ENCODE measurements at places on chromosomes 12 and 14.

DNA sequence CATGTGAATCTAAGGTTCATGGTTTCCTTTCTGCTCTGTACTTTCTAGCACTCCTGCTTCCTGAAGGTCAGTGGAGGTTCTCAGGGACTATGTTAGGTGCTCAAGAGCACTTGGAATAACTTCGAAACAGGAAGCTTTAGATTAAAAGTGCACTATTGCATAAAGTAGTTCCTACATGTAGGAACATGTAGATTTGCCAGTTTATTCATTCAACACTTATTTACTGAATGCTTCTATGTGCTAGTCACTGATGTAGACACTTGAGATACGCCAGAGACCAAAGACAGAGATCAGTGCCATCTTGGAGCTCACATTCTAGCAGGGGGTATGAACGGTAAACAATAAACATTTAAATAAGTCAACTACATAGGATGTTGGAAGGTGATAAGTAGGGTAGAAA is 87.7 kb downstream of the DHRS2 start:
- DNase-seq: no peak

GRCh38 chr12:107843351-107844311 is 69.1 kb downstream of the ASCL4 start:
- DNase-seq: no peak

DNA sequence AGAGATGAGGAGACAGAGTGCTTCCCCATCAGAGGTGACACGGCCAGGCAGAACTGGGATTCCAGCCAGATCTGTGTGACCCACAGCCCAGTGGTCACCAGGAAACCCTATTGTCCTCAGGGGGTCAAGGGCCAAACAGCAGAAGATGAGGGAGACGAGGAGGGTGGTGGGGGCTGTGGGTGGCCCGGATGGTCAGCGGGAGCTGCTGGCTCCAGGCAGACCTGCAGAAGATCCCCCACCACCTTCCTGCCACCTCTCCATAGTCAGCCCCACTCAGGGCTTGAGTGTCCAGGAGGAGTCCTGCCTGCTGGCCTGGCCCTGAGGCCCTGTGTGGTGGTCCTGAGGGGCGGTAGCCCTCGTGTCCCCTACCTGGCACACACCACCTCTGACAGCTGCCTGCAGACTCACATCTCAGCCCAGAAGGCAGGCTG is 136.8 kb downstream of the CALM1 start:
- peak; percentile 11 for DNase-seq

DNA sequence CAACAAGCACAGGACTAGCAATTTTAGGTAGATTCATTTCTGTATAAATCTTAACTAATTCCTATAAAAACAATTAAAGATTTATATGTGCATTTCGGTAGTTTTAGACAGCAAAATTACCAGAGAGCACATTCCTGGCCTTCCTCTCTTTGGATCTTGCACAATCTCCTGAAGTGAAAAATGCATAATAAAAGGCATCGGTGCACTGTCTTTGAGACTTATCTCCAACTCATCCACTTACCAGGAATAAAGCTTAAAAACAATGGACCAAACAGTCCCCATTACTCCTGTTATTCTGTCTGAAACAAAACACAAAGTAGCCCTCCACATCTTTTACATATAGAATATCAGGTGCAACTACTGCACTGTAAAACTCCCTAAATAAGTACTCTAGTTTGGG is 69.3 kb downstream of the HECTD1 start:
- no peak for DNase-seq

- DNase-seq: no peak
Observed at GRCh38 chr14:57512220-57512619, 18.6 kb upstream of the CCDC198 start.

GRCh38 chr12:98018836-98019235 is 496.6 kb upstream of the TMPO start:
- DNase-seq: no peak

DNA sequence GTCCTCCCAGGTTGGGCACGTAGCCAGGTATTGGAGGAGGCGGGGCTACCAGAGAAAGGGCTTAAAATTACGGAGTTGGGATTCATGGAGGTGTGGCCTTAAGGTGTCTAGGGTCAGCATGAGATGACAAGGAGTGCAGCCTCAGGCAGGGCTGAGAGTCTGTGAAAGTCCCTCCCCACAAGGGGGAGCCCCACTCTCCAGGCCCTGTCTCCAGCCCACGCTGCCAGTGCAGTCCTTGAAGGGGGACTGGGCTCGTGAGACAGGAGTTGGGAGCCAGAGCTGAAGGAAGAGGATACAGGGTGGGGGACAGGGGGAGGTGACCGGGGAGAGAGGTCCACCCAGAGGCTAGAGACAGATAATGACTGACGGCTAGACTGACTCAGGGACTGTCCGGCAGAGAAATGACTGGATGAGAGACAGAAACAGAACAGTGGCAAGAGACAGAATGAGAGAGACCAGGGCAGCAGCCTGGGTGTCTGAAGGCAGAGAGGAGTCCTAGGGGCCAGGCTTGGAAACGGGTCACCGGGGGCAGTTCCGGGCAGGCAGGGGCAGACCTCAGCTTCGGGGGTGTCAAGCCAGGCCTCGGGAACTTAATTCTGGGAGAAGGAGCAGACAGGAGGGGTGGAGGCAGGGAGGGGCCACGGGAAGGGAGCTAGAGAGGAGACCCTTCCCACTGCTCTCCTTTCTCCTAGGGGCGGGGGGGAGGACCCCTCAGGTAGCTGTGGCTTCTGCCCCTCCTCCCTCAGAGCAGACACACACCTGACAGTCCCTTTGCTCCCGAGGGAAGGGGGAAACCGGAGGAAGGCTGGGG is 970 bp downstream of the CDH24 start:
- peak; percentile 65 for DNase-seq

- no peak for DNase-seq
Observed at GRCh38 chr14:104942586-104942985, 17.9 kb downstream of the PLD4 start.

DNA sequence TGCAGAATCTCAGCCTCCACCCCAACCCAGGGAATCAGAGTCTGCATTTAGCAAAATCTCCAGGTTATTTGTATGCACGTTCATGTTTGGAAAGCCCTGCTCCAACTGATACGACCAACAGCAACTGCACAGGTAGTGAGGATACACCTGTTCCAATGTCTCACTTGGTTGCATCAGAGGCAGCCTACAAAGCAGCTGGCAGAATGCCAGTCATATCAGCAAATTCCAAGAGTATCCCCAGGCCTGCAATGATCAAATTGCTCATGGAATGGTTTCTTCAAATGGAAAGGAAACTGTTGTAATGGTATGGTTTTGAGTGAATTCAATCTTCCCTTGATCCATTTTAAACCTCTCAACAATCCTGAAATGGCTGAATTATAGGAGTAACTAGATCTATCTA is 75.4 kb downstream of the GRIP1 start:
- no peak for DNase-seq

- DNase-seq: peak; percentile 59
Observed at GRCh38 chr12:108905725-108906124, 25.8 kb downstream of the DAO start.

DNA sequence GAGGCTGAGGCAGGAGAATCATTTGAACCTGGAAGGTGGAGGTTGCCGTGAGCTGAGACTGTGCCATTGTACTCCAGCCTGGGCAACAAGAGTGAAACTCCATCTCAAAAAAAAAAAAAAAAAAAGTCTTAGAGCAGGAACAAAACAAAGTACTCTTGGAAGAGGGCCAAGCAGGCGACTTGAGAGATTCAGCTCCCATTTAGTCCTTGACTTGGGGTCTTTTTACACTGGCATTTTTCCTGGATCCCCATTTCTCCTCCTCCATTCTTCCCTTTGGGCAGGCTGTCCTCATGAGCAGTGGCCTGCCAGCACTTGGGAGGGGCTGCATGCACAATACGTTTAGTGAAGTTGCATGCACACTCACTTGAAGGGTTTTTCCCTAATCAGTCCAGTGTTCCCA is 72.9 kb downstream of the C14orf132 start:
- no peak for DNase-seq

- DNase-seq: no peak
Observed at GRCh38 chr14:86464341-86464740, 934.4 kb downstream of the FLRT2 start.

DNA sequence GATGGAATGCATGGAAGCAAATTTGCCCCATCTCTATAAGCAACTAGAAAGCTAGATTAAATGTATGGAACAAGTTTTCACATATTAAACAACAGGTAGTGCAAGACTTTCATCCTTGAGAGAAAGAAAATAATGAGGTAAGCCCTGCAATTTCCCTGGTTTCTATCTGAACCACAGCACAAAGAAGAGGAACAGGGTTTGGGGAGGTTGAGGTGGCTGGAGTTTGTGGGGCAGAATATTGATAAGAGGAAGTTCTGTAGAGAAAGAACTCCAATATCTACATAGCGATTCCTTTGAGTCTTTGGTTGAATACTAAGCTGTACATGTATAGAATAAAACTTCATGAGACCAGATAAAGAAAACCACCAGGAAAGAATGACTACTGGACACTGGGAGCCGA is 96.3 kb upstream of the CCND2 start:
- peak; percentile 12 for DNase-seq

DNA sequence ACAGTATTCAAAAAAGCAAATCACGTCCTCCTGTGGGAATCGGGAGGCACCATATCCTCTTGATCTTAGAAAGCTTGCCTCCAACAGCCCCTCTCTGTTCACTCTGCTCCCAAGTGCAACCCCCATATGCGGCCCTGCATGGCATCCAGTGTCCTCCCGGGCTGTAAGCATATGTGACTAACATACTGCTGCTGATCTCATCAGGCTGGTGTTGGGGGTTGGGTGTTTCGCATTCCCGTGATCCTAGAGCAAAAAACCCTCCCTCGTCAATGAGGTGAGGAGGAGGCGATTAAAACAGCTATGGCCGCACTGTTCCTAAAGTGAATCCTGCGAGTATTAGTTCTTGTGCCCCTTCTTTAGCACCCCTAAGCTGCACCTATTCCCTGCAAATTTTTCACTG is 28.1 kb upstream of the PPM1A start:
- DNase-seq: no peak

- DNase-seq: no peak
Observed at GRCh38 chr12:126811391-126811790, 1455.6 kb upstream of the TMEM132C start.

DNA sequence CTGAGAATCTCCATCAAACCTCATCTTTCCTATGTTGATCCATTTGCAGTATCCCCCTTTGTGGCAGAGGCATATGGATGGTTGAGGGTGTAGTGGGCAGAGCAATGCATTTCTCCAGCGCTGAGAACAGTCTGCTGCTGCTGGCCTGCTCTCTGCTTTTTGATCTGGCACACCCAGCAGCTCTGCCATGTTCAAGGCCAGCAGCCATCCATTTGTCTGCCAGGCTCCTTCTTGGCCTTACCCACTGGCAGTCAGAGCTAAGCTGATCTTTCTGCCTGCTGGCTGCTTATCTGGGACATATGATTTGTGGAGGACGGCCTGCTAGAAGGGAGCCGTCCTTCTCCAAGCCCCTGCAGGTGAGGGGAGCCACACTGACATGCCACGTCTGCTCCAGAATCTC is 17.0 kb downstream of the NPC2 start:
- no peak for DNase-seq

DNA sequence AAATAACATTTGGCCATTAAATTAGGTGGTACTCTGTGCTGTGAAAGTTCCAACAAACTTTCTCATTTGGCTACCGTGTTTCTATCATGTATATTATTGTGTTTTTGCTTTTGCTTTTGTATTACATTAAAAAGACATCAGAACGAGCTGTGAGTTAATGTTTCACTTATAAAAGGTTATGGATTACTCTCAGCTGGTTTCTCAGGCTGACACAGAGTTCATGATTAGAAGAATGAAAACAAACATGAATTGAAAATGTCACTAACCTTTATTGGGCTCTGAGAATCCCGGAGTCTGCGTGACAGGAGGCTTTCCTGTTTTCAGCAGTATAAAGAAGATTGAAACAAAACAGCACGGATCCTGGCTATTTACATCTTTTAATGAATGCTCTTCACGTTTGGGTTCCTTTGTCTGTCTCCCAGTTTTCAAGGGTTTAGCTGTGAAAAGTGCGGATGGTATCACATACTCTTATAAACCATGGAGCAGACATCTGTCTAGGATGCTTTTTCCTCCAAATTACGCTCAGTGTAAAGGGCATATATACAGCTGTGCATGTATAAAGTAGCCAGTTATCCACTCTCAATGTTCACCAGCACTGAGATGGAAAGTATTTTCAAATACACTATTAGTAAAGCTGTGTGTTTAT is 153.6 kb downstream of the PTCSC3 start:
- no peak for DNase-seq

DNA sequence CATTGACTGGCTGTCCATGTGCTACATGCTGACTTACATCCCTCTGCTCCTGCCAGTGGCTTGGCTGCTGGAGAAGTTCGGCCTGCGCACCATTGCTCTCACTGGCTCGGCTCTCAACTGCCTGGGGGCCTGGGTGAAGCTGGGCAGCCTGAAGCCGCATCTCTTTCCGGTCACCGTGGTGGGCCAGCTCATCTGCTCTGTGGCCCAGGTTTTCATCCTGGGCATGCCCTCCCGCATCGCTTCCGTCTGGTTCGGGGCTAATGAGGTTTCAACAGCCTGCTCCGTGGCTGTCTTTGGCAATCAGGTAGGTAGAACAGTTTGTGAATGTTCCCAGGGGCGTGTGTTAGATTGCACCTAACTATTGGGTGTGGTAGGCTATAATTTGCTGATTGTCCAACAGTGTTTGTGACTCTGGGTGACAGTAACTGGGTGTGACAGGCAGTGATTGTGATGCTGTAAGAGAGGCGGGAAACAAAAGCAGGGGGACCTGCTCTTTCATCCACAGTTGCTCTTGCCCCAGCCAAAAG is 981 bp downstream of the FLVCR2 start:
- no peak for DNase-seq

GRCh38 chr14:84809158-84809557 is 720.8 kb upstream of the FLRT2 start:
- DNase-seq: no peak

DNA sequence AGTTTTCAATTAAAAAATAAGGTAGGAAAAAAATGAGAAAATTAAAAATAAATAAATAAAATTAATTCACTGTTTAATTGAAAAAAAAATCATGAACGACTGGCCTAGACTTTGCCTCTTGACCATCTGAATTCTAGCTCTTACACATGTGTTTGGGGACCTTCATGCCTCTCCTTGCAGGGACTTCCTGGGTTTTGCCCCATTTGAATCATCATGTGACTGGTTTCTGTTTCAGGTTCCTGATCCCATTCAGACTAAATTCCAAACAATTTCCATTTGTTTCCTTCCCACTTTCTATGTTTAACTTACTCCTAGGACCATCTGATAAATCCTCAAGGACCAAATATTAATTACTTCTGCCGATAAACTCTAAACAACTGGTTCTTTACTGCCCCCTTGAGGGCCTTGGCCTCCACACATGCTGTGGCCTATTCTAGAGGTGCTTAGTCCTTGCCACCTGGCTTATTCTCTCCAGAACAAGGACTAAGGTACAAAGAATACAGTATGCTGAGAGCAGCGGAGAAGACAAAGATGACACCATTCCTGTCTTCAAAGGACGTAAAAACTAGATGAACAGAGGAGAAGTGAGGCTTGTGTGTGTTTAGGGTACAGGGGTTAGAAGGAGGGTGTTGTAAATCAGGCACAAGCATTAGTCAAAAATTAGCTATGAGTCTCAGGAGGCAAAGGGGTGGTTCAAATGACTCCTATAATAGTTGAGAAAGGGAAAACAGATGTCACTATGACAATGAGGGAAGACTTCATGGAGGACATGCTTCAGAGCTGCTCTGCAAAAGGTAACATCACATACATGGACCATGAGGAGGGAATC is 125.8 kb upstream of the AVPR1A start:
- peak; percentile 35 for DNase-seq

All from inflammatory macrophage treated with lipopolysaccharide for 1 hour (primary cell).